Forelimb muscle (tissue), 1 donor: ENCODE measurements at places on chromosomes 1 and 21. TPM values are rescaled to one million over a fixed set of nuclear protein-coding genes. Genes with fewer than 3 reads are reported as not detected.

DNA sequence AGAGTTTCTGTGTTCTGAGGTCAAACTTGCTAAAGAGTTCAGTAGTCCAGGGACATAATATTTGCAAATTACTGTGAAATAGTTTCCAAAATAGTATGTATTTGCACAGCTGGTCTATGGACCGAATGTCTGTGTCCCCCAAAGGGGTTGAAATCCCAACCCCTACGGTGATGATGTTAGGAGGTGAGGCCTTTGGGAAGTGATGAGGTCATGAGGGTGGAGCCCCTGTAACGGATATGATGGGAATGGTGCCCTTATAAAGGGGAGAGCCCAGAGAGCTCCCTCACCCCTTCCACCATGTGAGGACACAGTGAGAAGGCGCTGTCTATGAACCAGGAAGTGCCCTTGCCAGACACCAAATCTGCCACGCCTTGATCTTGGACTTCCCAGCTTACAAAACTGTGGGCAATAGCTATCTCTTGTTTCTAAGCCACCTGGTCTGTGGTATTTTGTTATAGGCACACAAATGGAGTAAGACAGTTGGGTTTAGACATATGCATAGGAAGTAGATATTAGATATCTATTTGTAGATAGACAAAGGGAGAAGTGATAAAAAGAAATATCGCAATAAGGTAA is 21.7 kb downstream of the RNF187 start:
- no peak for DNase-seq

GRCh38 chr1:198929961-198930599 is 291.2 kb downstream of the PTPRC start:
- no peak for DNase-seq

DNA sequence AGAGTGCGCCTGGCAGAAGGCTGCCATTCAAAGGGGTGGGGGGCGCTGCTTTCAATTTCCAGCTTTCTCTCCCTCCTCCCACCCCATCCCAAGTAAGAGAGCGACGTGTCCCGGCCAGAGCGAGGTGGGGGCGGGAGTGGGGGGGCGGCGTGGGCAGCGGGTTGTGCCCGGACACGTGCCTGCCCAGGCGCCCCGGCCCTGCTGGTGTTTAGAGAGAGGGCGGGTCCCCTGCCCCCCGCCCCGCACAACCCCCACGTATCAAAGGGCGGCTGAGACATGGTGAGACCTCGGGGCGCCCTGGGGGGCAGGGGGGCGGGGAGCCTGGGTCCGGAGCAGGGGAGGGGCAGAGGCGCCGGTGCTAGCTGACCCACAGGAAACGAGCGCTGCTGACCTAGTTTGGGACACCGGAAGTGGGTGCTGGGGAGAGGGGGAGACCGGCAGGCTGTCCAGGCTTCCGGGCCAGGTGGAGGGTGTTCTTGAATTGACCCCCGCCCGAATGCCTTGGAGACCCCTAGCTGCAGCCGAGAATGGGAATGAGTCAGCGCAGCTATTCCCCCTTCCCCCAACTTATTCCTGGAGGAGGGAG is 1.3 kb downstream of the ZBTB7B start:
- no peak for DNase-seq

DNA sequence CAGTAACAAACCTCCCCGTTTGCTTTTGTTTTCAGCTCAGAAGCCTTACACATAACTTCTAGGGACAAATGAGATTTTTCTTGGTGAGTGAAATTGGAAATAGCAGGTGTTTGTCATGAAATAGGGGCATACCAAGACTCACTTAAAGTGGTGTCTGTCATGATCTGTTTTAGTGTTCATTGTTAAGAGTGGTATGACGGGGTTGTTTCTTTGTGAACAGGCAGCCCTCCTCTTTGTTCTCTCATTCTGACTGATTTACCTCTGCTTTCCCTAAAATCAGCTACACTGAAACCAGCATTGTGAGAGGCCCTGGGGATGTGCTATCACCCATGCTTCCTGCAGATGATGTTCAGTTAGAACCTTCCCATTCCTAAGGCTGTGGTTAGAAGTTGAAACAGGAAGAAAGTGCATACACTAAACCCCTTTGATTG is 2.5 kb upstream of the ERO1B start:
- DNase-seq = no peak

- DNase-seq = peak; percentile 74
These were observed at the start of gene B3GALT2 for GRCh38 chr1:193185901-193186731. B3GALT2 (minus strand) TSS chr1:193186613; CDS start chr1:193181562, 5,051 bp downstream.

Gene PADI3
- not detected for polyA plus RNA-seq

Gene SPRR5
- polyA plus RNA-seq = not detected
